Right hindlimb (tissue), 1 donor: ENCODE measurements at places on chromosomes 12 and 14.

- no peak for DNase-seq
Observed at GRCh38 chr14:24978862-24979724, 70.9 kb downstream of the STXBP6 start.

GRCh38 chr14:83291714-83292113 lies 1758.1 kb upstream of the SEL1L start:
- no peak for DNase-seq

DNA sequence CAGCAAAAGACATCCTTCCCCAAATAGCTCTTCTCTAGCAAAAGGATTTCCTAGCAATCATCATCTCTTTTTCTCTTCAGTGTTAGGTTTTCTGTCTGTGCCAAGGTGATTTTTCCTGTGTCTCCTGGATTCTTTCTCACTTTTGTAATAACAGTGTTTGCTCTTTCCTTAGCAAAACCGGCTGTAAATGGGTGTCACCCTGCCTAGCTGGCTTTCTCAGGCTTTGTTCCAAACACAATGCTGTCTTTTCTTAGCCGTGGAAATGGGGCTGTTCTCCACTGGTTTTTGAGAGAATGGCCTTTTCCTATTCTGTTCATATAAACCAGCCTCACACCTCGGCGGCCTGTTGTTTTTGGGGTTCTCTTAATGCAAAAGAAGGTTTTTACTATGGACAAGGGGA lies 21.9 kb downstream of the JDP2 start:
- no peak for DNase-seq

DNA sequence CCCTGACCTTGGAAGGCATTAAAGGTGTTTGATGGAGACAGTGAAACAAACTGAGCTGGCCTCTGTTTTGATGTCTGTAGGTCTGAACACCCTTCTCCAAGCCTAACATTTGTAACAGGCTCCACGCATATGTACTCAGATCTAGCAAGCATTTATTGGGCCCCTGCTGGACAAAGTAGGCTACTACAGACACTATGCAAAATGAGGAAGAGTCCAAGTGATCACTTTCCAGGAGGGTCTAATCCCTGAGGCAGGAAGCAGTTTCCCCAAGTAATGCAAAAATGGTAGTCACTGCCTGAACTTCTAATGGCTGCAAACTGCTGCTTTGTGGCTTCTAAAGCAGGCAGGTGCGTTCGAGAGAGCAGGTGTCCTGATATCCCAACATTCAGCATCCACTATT lies 405.8 kb downstream of the MED13L start:
- no peak for DNase-seq

DNA sequence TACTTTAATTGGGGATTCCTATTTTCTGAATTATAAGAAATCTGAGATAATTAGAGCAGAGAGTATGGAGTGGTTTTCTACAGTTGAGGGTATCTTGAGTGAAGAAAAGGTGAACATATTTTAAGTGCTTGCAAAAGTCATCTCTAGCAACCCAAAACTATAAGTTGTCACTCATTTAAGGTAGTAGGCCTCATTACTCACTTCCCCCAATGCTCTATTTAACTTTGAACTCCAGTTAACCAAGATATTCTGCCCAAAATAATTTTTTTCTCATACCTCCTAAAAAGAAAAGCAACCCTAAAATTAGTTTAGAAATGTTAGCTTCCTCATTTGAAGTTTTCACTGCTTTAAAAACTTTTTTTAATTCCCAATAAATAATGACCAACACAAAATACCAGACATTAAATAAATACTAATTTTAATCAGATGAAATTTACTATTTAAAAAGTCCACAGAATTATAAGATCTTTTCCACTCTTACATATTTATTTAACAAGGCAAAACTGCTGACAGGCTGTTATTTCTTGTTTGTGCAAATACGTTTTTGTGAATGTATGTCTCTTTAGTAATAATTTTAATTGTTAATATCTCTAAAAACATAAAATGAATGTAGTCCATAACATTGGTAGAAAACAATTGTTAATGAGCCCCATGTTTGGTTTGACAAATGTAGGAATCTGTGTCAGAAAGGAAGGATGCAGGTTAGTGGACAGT lies 47.8 kb downstream of the VRK1 start:
- no peak for DNase-seq
